ENCODE measurements at places on chromosomes 12 and 14. TPM values are rescaled to one million over a fixed set of nuclear protein-coding genes. Genes with fewer than 3 reads are reported as not detected.

The SLC4A8 gene
- 0.40 TPM for total RNA-seq

The CFAP54 gene
- total RNA-seq = 0.20 TPM

The SCN8A gene
- total RNA-seq = 0.21 TPM

The TMEM119 gene
- total RNA-seq = 1.8 TPM

The TAS2R13 gene
- 0.50 TPM for total RNA-seq

The FERMT2 gene
- 124 TPM for total RNA-seq

The PLEKHD1 gene
- not detected for total RNA-seq

The KCNJ8 gene
- 45.8 TPM for total RNA-seq

The SSPN gene
- total RNA-seq = 81.1 TPM

The DDX11 gene
- 8.4 TPM for total RNA-seq

DNA sequence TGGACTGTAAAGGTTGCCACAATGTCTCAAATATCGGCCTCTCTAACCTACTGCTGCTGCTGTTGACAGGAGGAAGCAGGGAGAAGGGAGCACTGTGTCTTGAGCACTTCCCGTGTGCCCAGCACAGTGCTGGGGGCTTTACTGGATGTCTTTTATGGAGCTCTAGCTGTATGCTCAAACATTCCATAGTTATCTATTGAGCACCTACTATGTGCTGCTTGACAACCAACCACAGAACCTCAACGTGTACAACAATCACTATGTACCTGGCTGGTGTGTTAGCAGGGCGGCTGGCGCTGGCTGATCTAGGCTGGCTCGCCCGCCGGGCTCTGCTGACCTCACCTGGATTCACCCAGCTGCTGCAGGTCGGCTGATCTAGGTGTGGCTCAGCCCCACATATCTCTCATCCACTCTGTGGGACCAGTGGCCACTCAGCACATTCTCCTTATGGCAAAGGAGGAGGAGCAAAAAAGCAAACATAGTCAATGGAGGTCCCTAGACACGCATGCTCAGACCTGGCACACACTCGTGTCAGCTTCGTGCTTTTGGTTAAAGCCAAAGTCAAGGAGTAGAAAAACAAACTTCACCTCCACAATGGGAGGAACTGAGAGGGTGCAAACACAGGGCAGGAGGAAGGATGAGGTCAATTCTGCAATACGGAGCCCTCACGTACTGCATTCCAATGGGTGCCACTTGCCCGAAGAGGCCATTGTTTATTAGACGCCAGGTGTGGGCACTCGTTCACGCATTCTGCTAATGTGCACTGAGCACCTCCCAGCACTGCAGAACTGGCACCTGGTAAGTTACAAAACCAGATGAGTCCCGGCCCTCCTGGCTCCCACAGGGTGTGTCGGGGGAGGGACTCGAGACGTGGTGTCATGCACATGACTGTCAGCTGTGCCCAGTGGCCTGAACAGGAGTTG is 147.2 kb downstream of the SCARB1 start:
- peaks cover 21% of the 10 kb centered on the region for H3K4me1 ChIP-seq
- H3K27me3 ChIP-seq = no peaks in the 10 kb centered on the region
- no peak overlapping the region for H3K4me3 ChIP-seq
- no peaks in the 10 kb centered on the region for H3K36me3 ChIP-seq
- DNase-seq = peak; percentile 23

GRCh38 chr12:41527534-41528116 is 339.5 kb downstream of the PDZRN4 start:
- no peak overlapping the region for H3K4me3 ChIP-seq
- H3K27me3 ChIP-seq = no peaks in the 10 kb centered on the region
- H3K27ac ChIP-seq = no peak overlapping the region
- peaks cover under 1% of the 10 kb centered on the region for H3K4me1 ChIP-seq

DNA sequence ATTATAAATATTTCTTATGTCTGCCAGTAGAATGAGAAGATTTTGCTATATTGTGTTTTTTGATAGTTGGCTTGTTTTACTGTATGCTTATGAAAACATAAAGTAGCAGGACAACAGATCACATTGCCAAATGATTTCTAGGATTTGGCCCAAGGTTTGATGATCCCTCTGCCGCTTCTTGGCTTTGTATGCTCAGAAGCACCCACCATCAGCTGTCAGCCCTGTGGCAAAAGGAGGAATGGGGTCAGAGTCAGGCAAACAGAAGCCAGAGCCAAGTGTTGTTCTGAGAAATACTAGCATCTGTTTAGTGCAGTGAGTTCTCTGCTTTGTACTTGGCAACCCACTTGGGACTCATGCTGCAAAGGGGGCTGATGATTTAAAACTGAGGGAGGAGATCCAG is 152.2 kb downstream of the PDE3A start:
- no peaks in the 10 kb centered on the region for H3K27me3 ChIP-seq
- H3K27ac ChIP-seq = no peak overlapping the region
- H3K4me3 ChIP-seq = no peak overlapping the region

GRCh38 chr14:102203382-102203781 is 63.7 kb downstream of the WDR20 start:
- peaks cover 4% of the 10 kb centered on the region for H3K36me3 ChIP-seq
- no peak for DNase-seq
- no peak overlapping the region for H3K27ac ChIP-seq
- no peaks in the 10 kb centered on the region for H3K27me3 ChIP-seq
- no peak overlapping the region for H3K4me3 ChIP-seq
- H3K4me1 ChIP-seq = no peaks in the 10 kb centered on the region

GRCh38 chr14:77128414-77128891 is 13.1 kb downstream of the ZDHHC22 start:
- H3K27ac ChIP-seq = no peak overlapping the region
- H3K36me3 ChIP-seq = no peaks in the 10 kb centered on the region
- no peak for DNase-seq

GRCh38 chr12:67469666-67470065 is 178.9 kb upstream of the DYRK2 start:
- no peaks in the 10 kb centered on the region for H3K27me3 ChIP-seq
- H3K36me3 ChIP-seq = no peaks in the 10 kb centered on the region
- H3K4me1 ChIP-seq = peaks cover 14% of the 10 kb centered on the region
- no peak overlapping the region for H3K4me3 ChIP-seq
- H3K27ac ChIP-seq = no peak overlapping the region
- DNase-seq = no peak

DNA sequence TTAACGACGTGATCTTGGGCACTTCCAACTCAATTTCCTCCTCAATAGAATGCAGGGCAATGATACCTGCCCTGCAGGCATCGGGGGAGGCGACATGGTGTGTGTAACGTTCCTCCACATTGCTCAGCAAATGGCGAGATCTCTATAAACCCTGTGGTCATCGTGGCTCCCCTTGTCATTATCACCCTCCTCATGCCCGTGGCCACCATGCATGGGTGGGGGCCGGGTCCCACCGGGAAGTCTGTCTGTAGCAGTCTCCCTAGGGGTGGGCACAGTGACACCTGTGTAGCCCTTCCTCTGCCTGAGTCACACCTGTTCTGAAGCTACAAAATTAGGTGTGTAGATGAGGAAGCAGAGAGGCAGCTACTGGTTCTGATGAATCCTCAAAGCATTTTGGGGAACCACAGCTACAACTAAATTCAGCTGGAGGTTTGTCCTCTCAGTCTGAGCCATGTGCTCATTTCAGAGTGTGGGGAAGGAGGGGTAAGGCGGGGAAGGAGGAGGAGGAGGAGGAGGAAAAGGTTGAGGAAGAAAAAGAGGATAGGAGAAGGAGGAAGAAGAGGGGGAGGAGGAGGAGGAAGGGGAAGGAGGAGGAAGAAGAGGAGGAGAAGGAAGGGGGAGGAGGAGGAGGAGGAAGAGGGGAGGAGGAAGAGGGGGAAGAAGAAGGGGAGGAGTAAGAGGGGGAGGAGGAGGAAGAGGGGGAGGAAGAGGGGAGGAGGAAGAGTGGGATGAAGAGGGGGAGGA is 11.0 kb upstream of the CACNA2D4 start:
- no peak overlapping the region for H3K27ac ChIP-seq
- H3K27me3 ChIP-seq = peaks cover 5% of the 10 kb centered on the region
- peaks cover 41% of the 10 kb centered on the region for H3K4me1 ChIP-seq
- H3K36me3 ChIP-seq = no peaks in the 10 kb centered on the region
- DNase-seq = no peak
- no peak overlapping the region for H3K4me3 ChIP-seq

DNA sequence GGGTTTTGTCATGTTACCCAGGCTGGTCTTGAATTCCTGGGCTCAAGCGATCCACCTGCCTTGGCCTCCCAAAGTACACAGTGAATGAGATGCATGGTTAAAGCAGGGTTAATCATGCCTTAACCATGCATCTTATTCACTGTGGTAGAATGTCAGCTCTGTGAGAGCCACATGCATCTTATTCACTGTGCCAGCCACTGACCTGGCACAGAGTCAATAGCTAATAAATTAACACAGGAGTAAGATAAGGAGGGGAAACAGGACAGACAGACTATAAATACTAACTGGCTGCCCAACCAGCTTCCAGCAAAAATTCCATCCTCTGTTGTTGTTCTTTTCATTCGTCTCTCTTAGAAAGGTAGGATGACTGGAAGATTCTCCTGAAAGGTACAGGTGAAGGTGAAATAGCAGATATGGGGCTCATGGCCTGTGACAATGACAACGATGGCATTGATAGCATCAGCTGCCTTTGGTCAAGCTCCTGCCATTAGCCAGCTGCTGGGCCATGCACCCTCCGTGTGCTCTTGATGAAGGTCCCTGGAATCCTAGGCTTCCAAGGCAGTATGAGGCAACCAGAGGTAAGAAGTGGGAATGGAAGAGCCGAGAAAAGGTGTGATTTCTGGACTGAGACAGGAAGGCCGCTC is 76.6 kb downstream of the ZNF664 start:
- H3K27ac ChIP-seq = no peak overlapping the region
- no peaks in the 10 kb centered on the region for H3K27me3 ChIP-seq
- no peak for DNase-seq
- H3K4me3 ChIP-seq = no peak overlapping the region
- H3K36me3 ChIP-seq = no peaks in the 10 kb centered on the region

DNA sequence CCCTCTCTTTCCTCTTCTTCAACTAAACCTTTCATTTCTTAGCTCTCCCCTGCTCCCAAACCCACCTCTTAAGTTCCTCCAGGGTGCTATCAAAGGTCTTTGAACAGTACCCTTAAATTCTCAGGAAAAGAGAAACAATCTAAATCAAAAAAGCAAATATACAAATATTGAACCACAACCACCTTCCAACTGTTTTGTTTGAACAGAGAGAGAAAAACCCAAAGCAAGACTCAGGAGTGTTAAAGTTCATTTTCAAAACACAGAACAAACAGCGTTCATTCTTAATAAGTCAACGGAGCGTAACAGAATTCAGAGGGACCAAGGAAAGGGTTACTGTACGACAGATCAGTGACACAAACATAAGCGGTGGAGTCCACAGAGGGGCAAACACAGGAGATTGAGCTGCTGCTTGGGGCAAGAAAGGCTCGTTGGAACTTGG is 73.3 kb downstream of the NDUFA12 start:
- no peaks in the 10 kb centered on the region for H3K4me1 ChIP-seq
- H3K27me3 ChIP-seq = no peaks in the 10 kb centered on the region
- no peak for DNase-seq
- no peak overlapping the region for H3K4me3 ChIP-seq
- no peak overlapping the region for H3K27ac ChIP-seq
- H3K36me3 ChIP-seq = no peaks in the 10 kb centered on the region

- no peak for DNase-seq
- H3K27ac ChIP-seq = no peak overlapping the region
- no peaks in the 10 kb centered on the region for H3K4me1 ChIP-seq
- H3K36me3 ChIP-seq = no peaks in the 10 kb centered on the region
- H3K27me3 ChIP-seq = no peaks in the 10 kb centered on the region
These were observed 58.9 kb downstream of the GPR65 start for GRCh38 chr14:88063811-88064210.

DNA sequence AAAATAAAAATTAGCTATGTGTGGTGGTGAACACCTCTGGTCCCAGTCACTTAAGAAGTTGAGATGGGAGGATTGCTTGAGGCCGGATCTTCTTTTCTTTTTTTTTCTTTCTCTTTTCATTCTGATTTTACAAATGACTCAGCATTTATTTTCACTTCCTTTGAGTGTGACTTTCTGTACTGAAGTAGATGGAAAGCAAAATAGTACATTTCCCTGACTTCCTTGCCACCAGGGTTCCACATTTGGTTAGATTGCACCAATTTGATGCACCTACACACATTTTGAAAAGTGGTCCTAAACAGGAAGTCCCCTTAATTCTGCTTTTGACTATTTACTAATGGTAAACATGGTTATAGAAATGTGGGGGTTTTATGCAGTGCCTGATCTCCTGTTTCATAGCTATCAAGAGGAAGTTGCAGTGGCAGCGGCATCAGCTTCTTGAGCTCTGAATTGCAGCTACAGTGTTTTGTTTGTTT is 13.0 kb upstream of the LEMD3 start:
- no peaks in the 10 kb centered on the region for H3K36me3 ChIP-seq
- no peak for DNase-seq
- no peak overlapping the region for H3K4me3 ChIP-seq
- no peak overlapping the region for H3K27ac ChIP-seq
- H3K4me1 ChIP-seq = peaks cover 15% of the 10 kb centered on the region

DNA sequence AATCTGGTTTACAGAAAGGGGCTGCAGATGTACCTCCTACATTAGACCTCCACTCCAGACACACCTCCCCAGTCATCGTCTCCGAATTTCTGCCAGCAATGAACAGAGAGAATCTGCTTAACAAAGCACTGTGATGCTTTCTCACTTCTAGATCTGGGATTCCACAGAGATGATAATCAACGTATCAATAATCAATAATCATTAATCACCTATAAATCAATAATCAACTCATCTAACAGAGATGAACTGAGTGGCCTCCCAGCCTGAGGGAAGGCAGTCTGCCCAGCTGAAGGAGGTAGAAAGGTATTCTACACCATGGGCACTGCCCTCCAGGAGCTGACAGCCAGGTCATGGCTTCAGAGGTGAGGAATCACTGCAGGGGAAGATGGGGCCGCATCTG is 183.2 kb downstream of the TMEM132D start:
- no peak for DNase-seq
- no peaks in the 10 kb centered on the region for H3K4me1 ChIP-seq
- H3K4me3 ChIP-seq = no peak overlapping the region
- H3K36me3 ChIP-seq = no peaks in the 10 kb centered on the region
- no peaks in the 10 kb centered on the region for H3K27me3 ChIP-seq
- H3K27ac ChIP-seq = no peak overlapping the region

GRCh38 chr14:38174711-38175110 is 33.0 kb upstream of the SSTR1 start:
- no peak for DNase-seq
- no peaks in the 10 kb centered on the region for H3K27me3 ChIP-seq
- no peak overlapping the region for H3K27ac ChIP-seq
- no peak overlapping the region for H3K4me3 ChIP-seq
- no peaks in the 10 kb centered on the region for H3K4me1 ChIP-seq

All from heart left ventricle (tissue), 16 donors.